Suprapubic skin (tissue), 4 donors: ENCODE measurements at places on chromosomes 1 and 21. TPM values are rescaled to one million over a fixed set of nuclear protein-coding genes. Genes with fewer than 3 reads are reported as not detected.

DNA sequence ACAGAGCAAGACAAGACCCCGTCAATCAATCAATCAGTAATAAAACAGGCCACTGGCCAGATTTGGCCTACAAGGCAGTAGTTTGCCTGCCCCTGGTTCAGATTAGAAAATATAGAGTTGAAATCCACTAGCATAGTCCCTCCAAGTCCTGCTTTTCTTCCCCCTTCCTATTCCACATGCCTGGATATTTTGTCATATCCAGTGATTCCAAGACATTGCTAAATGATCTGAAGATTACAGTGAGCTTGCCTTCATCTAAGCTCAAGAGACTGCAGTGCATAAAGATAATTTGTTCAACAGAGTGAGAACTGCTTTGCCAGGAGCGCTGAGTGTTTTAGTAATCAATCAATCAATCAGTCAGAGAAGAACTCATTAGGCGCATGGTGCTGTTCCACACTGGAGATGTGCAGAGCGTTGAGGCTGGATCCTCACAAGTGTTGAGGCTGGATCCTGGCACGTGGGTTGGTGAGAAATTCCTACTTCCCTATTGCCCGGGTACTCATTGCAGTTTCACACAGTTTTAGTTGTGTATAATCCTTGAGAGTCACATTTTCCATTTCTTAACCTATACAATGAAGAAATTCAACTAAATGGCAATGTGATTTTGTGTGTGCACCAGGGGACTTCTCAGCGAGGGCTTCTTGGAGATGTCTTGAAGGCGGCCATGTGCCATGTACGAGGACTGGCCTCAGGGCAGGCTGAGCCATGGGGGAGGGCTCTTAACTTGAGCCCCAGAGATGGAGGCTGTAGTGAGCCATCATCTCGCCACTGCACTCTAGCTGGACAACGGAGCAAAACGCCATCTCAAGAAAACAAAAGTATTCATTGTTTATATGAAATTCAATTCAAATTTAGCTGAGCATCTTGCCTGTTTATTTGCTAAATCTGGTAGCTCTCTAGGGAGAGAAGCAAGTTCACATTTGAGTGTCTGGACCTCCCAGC is 76.3 kb downstream of the TOMM20 start:
- DNase-seq, result no peak

- no peak for DNase-seq
Measured at GRCh38 chr1:184504040-184504954, 117.5 kb downstream of the C1orf21 start.

Gene PMVK
- total RNA-seq, result 38.0 TPM

DNA sequence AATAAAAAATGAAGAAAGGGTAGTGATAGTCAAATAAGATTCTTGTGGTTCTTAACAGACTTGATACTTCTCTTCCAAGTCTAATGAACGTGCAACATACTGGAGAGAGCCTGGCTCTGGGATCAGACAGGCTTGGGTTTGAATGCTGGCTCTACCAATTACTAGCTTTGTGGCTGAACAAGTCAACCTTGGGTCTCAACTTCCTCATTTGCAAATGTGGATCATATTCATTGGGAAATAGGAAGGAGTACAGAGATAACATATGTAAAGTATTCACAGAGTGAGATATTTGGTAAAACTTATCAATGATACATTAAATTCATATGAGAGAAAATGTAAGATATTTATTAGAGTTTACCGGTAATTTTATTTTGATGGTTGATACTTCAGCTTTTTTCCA is 2.0 kb downstream of the EDEM3 start:
- no peak for DNase-seq

DNA sequence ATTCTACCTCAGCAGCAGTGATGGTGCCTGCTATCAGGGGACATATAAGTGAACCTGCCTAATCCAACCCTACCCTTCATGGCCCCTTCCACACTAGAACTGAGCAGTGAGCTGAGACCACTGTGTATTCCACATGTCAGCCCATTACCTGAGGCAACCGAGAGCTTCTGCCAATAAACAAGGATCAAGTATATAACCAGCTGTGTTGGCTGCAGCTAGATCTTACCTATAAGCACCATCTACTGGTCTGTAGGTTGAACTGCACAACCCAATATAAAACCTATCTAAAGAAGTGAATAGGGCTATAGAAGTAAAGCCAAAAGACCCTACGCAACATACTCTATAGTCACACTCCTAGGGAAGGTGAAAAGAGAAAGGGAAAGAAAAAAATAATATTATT is 376.9 kb downstream of the HHIPL2 start:
- DNase-seq, result no peak

GRCh38 chr1:35448344-35448801 is 108.8 kb downstream of the KIAA0319L start:
- DNase-seq, result peak; percentile 74

- DNase-seq, result no peak
Measured at GRCh38 chr1:25021591-25022215, 91.6 kb upstream of the RUNX3 start.

- no peak for DNase-seq
Measured at GRCh38 chr21:15755125-15755524, 25.3 kb downstream of the USP25 start.

GRCh38 chr1:210076620-210077019 is 138.6 kb downstream of the SYT14 start:
- no peak for DNase-seq

Gene S100A7A
- total RNA-seq, result 0.10 TPM

DNA sequence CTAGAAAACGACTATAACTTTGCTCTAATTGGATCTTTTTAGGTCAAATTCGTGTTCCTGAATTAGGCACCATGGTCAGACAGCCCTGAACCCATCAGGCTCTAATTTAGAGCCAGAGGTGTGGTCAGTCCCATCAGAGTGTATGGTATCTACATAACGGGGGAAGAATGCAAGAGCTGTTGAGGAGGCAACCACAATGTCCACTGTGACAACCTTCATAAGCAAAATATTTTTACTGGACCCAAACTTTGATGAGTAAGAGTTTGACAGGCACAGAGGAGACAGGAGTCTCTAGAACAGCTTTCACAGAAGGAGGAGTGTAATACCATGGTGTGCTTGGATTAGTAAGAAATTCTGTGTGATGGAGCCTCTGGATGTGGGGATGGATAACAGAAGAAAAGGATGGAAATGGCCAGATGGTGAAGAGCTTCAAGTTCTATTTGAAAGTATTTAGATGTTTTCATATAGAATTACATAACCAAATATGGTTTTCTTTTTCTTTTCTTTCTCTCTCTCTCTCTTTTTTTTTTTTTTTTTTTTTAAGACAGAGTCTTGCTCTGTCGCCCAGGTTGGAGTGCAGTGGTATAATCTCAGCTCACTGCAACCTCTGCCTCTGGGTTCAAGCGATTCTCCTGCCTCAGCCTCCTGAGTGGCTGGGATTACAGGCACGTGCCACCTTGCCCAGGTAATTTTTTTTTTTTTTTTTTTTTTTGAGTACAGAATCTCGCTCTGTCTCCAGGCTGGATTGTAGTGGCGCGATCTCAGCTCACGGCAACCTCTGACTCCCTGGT is 24.9 kb downstream of the UBE2U start:
- DNase-seq, result no peak

- no peak for DNase-seq
Measured at GRCh38 chr1:158331106-158331425, 265 bp downstream of the CD1B start.

GRCh38 chr1:169670836-169671235 is 40.6 kb downstream of the SELL start:
- no peak for DNase-seq

- no peak for DNase-seq
Measured at GRCh38 chr1:224781800-224782199, 147.7 kb upstream of the DNAH14 start.

DNA sequence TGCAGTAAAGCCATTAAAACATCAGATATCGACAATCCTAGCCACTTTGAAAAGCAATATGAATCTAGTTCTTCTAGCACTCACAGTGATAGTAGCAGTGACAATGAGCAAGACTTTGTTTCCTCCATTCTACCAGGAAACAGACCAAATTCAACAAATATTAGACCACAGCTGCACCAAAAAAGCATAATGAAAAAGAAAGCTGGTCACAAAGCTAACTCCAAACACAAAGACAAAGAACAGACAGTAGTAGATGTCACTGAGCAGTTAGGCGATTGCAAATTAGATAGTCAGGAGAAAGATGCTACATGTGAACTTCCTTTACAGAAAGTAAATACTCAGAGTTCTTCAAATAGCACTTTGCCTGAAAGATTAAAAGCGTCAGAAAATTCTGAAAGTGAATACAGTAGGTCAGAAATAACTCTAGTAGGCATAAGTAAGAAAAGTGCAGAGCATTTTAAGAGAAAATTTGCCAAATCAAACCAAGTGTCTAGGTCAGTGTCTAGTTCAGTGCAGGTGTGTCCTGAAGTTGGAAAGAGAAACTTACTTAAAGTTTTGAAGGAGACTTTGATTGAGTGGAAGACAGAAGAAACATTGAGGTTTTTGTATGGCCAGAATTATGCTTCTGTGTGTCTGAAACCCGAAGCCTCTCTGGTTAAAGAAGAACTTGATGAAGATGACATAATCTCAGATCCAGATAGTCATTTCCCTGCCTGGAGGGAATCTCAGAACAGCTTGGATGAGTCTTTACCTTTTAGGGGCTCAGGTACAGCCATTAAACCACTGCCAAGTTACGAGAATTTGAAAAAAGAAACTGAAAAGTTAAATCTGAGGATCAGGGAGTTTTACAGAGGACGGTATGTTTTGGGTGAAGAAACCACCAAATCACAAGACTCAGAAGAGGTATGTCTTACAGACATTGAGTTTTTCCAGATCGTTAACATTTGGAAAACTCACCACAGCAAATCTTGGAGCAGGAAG is 24.9 kb downstream of the RPAP2 start:
- no peak for DNase-seq

Gene GUCA2B
- total RNA-seq, result not detected

Gene SMCP
- total RNA-seq, result not detected

DNA sequence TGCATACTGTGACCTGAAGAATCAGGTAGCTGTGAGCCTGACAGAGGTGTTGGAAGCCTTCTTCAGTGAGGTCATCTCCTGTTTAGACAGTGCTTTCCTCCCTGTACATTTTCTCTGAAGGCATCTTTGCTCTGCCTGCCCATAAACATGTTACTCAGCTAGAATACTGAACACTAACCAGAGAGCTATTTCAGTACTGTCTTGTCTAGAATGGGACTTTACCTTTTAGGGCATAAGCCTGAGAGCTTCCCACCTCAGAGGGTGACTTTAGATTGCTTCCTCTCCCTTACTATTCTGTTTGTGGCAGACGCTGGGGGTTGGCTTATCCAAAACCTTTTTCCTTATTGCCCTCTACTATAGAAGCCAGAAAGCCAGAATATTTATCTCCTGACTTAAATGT is 23.3 kb upstream of the ZNF326 start:
- no peak for DNase-seq

DNA sequence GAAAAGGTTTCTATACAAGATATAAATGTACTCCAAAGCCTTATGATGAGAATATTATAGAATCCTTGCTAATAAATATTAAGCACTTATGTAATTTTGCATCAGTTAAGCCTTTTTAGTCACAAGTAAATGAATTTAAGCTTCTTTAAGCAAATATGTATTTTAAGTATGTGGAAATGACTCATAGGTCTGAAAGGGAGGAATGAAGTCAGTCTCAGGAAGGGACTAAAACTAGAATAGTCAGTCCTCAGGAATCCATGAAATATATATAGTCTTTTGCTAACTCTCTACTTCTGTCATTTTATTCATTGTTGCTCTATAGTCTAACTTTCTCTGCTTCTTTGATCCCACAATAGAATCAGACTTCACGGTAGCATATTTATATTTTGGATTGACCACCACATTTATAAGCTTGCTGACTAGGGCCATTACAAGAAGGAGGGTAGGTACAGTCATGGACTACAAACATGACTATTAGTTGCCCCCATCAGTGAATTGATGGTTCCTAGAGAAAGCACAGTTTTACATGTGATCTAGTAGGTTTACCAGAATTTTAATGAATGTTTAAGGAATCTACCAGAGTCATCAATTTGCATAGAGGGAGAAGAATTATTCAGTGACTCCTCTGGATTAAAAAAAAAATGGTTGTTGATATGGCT is 20.2 kb upstream of the RABGGTB start:
- DNase-seq, result no peak

DNA sequence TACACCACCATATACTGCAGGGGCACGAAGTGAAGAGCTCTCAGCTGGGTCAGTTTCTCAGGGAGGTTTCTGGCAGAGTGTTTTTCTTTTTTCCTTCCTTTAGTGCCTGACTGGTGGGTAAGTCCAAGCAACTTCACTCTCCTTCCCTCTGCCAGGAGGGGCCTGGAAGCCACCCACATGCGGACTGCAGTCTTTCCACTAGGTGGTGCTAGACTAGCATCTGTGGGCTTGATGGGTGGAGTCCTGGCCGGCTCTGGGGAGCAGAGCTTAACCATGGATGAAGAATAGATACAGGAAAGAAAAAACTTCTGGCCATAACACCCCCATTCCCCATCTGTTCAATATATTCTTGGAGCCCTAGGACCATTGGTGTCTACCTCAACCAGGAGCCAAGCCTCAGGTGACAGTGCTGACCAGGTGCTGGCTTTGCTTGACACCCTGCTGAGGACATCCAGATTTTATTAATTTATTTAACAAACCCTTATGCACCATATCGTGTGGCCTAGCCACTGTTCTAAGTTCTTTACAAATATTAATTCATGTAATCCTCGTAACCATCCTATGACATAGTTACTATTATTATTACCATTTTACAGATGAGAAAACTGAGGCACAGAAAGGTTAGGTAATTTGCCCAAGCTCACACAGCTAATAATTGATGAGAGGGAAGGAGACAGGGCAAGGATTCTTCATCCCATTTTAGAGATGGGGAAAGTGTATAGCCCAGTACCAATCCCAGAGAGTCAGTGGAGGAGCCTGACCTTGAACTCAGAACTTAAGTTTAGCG is 126.7 kb upstream of the CSF3R start:
- no peak for DNase-seq

DNA sequence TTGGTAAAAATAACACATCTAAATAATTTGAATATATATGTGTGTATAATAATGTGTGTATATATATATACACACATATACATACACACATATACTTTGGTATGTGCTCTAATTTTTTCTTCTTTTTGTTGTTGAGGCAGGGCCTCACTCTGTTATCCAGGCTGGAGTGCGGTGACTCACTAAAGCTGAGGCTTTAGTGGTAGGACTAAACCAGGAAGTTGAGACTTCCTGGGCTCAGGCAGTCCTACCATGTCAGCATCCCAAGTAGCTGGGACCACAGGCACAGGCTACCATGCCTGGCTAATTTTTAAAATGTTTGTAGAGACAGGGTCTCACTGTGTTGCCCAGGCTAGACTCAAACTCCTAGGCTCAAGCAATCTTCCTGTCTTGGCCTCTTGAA is 46.7 kb upstream of the CXADR start:
- DNase-seq, result no peak

Gene GOLT1A
- not detected for total RNA-seq

DNA sequence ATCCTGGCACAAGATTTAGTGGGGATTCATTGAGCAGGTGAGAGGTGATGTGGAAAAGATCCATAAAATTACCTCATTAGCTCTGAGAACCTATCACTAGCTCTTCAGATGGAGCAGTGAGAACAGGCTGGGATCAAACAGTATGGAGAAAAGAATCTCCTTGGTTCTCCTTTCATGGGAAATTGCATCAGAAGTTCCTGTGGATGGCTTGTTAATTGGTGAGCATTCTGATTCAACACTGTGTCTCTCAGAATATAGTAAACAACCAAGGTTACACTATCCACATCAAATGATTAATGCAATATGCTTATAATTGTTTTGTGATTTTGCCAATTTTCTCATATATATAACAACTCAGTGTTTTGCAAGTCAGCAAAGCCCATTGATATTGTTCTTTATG is 8.3 kb upstream of the CD55 start:
- DNase-seq, result no peak

- DNase-seq, result no peak
Measured at GRCh38 chr1:186798960-186799688, 29.6 kb upstream of the PLA2G4A start.

Gene SPATA21
- total RNA-seq, result not detected

GRCh38 chr1:37288900-37289299 is 185.5 kb upstream of the ZC3H12A start:
- no peak for DNase-seq
